ENCODE measurements at places on chromosomes 16 and 17. TPM values are rescaled to one million over a fixed set of nuclear protein-coding genes. Genes with fewer than 3 reads are reported as not detected.

MRPL28 gene
- total RNA-seq = 59.9 TPM

CYTH1 gene
- total RNA-seq = 40.4 TPM

SERPINF2 gene
- total RNA-seq = 21.5 TPM

SULT1A1 gene
- 30.3 TPM for total RNA-seq

CCL22 gene
- total RNA-seq = not detected

SLC5A11 gene
- total RNA-seq = not detected

HYDIN gene
- under 0.01 TPM for total RNA-seq

ABCC3 gene
- 1.5 TPM for total RNA-seq

HOXB1 gene
- not detected for total RNA-seq

CD300E gene
- total RNA-seq = 0.07 TPM

UNC13D gene
- total RNA-seq = 32.7 TPM

NETO2 gene
- total RNA-seq = 4.1 TPM

PPP1R27 gene
- not detected for total RNA-seq

HBZ gene
- not detected for total RNA-seq

CCL18 gene
- not detected for total RNA-seq

CNGB1 gene
- total RNA-seq = not detected

DNA sequence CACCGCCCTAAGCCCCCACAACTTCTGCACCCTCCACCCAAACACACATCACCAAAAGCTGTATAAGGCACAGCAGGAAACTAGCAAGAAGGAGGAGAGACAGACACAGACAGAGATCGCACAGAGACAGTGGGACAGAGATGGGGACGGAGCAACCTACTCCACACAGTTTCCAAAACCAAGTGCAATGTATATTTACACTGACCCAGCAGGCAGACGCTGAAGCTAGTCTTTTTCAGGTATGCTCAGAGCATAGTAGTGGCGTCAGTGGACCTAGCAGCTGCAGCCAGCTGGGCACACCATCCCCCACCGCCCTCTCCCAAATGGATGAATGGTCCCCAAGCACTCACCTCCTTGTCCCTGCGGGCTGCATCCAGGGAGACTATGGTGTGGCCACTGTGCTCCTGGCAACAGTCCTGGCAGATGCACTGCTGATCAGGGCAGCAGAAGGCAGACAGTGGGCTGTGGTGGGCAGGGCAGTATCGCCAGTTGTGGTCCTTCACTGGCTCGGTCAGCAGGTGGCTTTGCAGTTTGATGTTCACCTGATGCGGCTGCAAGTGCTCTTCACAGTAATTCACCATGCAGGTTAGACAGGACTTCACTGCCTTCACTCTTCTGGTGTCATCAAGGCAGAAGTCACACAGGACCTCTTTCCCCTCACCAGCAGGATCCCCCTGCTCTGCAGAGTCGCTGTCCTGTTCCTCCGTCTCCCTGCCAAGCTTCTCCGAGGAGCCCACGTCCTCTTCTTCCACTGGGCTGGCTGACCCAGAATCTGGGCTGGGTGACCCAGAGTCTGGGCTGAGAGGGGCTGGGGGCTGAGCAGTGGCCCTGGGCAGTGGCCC, 31.5 kb upstream of the FBXW10B start:
- no peak for DNase-seq

DNA sequence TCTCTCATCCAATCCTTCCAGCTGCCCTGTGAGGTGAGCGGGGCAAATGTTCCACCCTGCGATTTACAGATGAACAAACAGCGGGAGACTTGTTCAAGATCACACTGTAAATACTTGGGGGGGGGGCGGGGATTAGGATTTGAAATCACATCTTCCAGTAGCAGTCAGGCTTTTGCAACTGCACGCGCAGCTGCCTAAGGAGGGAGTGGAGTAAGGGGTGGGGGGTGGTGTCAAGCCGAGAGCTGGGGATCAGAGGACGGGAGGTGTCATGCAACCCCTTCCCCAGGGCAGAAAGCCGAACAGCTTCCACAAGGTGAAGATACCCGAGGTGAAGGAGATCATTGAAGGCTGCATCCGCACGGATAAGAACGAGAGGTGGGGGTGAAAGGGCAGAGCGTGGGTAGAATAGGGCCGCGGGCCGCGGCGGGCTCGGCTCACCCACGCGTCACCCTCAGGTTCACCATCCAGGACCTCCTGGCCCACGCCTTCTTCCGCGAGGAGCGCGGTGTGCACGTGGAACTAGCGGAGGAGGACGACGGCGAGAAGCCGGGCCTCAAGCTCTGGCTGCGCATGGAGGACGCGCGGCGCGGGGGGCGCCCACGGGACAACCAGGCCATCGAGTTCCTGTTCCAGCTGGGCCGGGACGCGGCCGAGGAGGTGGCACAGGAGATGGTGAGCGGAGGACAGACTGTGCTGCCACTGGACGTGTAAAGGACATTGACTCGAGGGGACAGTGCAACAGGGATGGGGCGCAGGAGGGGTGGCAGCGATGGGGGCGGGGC, 4.6 kb downstream of the WNK4 start:
- DNase-seq = no peak

DNA sequence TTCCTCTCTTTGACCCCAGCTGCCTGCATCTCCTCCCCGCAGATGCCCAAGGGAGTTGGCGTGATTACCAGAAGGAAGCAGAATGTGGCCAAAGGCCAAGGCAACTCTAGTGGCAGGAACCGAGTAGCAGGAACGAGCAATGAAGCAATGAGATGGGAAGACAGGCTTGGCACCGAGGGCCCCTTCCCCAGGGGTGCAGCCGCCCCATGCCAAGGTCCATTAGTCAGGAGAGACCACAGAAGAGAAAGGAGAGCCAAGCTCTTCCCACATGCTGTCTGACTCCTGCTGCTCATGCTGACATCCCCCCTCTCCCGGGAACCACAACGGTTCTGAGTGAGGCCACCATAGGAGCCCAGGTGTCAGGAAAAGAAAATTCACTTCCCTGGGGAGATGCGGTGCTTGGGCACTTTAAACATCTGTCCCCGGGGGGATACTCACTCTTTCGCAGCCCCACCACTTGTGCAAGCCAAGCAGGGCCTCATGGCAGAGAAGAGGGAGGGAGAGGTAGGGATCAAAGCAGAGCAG, 67.4 kb downstream of the MYO18A start:
- no peak for DNase-seq

DNA sequence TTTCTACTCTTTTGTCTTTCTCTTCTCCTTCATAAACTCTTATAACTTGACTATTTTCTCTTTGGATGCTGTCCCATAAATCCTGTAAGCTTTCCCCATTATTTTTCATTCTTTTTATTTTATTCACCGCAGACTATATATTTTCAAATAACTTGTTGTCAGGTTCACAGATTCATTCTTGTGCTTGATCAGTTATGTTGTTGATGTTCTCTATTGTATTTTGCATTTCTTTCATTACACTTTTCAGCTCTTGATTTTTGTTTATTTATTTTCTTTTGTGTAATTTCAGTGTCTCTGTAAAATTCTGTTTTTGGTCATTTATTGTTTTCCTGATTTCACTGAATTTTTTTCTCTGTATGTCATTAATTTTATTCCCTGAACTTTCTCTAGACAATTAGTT, 49.2 kb downstream of the EFCAB13 start:
- DNase-seq = no peak

GRCh38 chr17:530851-531250, 178.2 kb upstream of the RPH3AL start:
- DNase-seq = no peak

- DNase-seq = no peak
Measured at GRCh38 chr16:66735891-66736290, 15.5 kb downstream of the DYNC1LI2 start.

GRCh38 chr16:67198238-67198734, 645 bp upstream of the ELMO3 start:
- DNase-seq = no peak

- DNase-seq = no peak
Measured at GRCh38 chr17:29050176-29050575, 7.2 kb downstream of the PIPOX start.

- no peak for DNase-seq
Measured at GRCh38 chr17:2723505-2723996, 12.0 kb upstream of the CLUH start.

- DNase-seq = no peak
Measured at GRCh38 chr17:28480799-28481571, 7.5 kb downstream of the SLC13A2 start.

- DNase-seq = no peak
Measured at GRCh38 chr16:58187665-58188421, 10.1 kb downstream of the CSNK2A2 start.

GRCh38 chr17:75020331-75021110, 8.1 kb downstream of the MRPL58 start:
- DNase-seq = no peak

DNA sequence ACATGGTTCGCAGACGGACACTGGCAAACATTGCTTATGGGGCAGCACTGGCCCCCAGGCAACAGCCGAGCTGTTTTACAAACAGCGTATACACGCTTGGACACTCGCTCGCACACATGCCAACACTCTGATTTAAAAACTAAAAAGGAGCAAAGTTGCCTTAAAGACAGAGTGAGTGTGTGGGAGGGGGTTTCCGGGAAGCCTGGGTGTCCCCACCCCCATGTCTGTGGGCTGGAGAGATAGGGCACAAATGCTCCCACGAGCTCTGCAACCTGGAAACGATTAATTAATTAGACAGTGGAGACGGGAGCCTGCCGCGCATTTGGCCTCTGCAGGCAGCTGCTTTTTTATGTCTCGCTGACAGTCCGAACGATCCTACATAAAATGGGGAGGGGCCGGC, 107.9 kb upstream of the ZNF469 start:
- DNase-seq = peak; percentile 39

DNA sequence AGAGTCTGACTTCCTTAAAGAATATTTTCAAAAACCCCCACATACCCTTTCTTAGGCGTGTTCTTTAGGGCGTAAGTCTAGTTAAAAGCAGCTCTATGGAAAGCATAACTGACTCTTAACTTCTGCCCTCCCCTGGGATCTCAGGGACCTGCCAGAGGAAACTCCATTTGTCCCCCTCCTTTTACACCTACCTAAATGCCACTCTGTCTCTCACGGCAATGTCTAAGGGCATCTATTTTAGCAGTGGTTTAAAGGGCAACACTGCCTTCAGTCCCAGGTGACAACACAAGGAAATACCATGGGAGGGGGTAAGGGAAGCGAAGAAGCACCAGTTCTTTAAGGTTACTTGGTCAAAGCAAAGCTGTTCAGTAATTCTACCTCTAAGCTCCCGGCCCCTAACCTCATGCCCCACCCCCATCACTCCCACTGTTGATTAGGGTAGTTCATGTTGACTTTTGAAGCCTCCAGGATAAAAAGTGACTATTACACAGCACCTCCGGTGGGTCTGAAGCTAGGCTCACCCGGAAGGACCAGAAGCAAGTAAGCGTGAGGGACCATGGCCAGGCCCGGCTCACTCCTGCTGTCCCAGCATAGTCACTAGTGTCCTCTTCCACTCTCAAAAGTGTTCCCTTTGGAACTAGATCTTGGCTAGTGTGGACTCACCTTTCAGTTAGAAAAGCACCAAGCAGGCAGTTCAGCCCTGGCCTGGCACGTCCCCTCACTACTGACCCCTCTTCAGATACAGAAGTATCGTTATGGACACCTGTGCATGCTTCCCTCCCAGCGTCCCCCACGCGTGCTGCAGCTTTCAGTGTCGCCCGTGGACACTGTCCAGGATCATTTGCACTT, 47.1 kb downstream of the CYTH1 start:
- no peak for DNase-seq

DNA sequence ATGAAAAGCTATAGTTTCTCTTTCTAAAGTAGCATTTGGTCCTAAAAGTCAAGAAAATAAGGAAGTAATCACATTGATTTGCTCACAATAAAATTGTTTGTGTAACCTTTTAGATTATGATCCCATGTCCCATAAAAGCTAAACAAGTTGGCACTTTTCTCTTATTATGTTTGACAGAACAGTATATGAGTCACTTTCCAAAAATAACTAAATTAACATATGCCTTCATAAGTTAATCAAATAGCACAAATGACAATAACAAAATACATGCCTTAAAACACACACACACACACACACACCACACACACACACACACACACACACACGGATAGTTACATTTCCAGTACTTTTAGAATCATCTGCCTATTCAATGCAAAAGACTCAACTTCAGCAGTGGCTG, 2.8 kb downstream of the MED13 start:
- no peak for DNase-seq

- DNase-seq = no peak
Measured at GRCh38 chr17:57206928-57207327, 49.4 kb upstream of the MSI2 start.

All from uterus (tissue), 4 donors.